Stimulated activated CD8-positive, alpha-beta memory T cell treated with anti-CD3 and anti-CD28 coated beads, Interleukin-2, amount 100 ng/mL, for 48 hours (primary cell): ENCODE measurements at places on chromosomes 6 and 20.

DNA sequence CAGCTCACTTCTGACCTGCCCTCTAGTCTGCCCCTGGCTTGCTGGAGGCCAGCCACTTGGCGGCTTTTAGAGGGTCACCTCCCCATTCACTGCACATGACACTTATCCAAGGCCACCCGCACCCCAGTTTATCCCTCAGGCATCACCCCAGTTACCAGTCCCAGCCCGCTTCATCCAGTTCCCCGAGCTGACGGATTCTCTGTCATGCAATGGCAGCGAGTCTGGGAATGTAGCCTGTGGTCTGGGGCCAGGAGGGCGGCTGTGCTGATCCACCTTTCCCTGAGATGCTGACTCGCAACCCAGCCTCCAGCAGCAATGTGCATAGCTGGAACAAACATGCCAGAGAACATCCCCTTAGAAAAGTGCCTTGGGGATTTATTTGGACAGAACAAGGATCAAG lies 25.8 kb downstream of the SYNDIG1 start:
- no peak for DNase-seq

DNA sequence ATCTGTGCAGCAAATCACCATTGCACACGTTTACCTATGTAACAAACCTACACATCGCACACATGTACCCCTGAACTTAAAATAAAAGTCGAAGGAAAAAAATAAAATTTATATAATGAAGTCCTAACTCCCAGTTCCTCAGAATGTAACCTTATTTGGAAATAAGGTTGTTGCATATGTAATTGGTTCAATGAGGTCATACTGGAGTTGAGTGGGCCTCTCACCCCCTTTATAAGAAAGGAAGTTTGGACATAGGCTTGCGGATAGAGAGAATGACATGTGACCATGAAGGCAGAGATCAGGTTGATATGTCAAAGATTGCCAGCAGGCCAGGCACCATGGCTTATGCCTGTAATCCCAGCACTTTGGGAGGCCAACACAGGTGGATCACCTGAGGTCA lies 16.1 kb upstream of the ZBTB22 start:
- no peak for DNase-seq

- no peak for DNase-seq
Measured at GRCh38 chr20:24983896-24984295, 8.7 kb downstream of the APMAP start.

GRCh38 chr20:44010162-44010704 lies 95.6 kb downstream of the TOX2 start:
- no peak for DNase-seq

- DNase-seq = no peak
Measured at GRCh38 chr6:151493161-151493803, 535 bp upstream of the CCDC170 start.

- no peak for DNase-seq
Measured at GRCh38 chr20:64030371-64031134, 5.4 kb upstream of the C20orf204 start.

GRCh38 chr6:109795994-109796555 lies 105.0 kb downstream of the FIG4 start:
- DNase-seq = no peak

DNA sequence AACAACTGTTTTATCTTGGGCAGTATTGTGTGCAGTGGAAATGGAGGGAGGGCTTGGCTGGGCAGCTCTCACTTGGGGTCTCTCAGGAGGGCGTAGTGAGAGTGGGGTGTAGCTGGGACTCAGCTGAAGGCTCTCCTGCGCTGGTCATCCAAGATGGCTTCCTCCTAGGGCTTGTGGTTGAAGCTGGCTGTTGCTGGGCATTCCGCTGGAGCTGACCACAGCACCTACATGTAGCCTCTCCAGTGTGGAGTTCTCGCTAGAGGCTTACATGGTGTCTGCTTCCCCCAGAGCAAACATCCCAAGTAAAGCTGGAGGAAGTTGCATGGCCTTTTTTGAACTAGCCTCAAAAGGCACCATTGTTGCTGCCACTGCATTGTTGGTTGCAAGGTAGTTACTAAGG lies 344.1 kb upstream of the MARCKS start:
- no peak for DNase-seq

- no peak for DNase-seq
Measured at GRCh38 chr6:4728926-4729325, 47.3 kb upstream of the CDYL start.

DNA sequence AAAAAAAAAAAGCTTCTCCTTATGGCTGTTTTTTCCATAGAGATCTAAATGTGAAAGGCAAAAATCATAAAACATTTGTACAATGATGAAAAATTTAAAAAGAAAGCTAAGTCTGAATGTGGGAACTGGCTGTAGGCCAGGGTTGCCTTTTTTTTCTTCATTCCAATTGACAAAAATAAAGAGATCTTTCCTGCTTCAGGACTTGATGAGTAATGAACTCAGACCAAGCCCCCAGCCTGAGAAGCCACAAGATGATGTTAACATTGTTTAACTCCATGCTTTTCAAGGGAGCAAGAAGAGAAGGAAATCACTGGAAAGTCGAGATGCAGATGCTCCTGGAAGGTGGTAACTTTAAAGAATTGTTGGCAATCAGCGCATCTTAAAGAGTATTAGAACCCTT lies 41.4 kb downstream of the TRMT6 start:
- DNase-seq = no peak

- no peak for DNase-seq
Measured at GRCh38 chr20:58565461-58566175, 50.4 kb upstream of the APCDD1L start.

GRCh38 chr6:123994891-123995635 lies 191.4 kb downstream of the NKAIN2 start:
- no peak for DNase-seq

- no peak for DNase-seq
Measured at GRCh38 chr20:36098364-36098763, 56.2 kb upstream of the EPB41L1 start.

GRCh38 chr20:54548849-54549248 lies 73.5 kb downstream of the DOK5 start:
- no peak for DNase-seq

GRCh38 chr6:113425977-113426660 lies 431.0 kb upstream of the MARCKS start:
- no peak for DNase-seq

DNA sequence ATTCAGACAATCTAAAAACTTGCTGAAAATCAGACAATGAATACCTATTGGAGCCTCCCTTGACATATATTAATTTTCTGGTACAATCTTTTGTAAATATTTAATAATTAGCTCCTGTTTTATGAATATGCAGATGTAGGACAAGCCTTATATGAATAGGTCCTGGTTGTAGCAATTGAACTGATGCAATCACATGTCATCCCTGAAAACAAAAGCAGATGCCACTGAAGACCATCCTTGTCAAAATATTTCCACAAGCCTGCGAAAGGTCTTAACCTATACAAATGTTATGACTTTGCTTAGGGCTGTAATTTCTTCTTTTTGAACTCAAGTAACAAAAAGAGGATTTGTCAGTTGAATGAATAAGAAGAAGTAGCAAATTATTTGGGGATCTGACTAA lies 722.1 kb downstream of the EYS start:
- DNase-seq = no peak

DNA sequence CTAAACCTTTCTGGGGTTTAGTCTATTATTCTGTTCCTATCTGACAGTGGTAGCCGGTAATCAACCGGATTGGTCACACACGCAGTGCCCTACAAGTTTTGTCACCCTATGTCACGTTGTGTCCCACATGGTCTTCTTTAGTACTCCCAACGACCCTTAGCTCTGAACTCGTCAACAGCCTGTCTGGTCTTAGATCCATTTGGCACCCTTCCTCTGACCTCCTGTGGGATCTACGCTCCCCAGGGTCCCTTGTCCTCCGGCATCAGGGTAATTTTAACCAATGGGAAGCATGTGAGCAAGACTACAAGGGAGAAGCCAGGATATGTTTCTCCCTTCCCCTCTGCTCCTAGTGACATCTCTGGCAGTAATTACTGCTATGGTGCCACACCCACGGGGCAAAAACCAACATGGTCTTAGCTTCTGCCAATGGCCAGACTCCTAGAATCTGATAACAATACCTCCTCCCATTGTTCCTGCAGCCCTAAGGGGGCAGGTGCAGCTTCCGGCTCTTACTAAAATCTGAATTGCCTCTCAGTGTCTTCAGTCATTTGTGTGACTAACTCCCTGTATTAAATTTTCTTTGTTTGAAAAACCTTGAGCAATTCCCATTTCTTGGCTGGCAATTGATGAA lies 56.6 kb downstream of the MAFB start:
- DNase-seq = no peak

DNA sequence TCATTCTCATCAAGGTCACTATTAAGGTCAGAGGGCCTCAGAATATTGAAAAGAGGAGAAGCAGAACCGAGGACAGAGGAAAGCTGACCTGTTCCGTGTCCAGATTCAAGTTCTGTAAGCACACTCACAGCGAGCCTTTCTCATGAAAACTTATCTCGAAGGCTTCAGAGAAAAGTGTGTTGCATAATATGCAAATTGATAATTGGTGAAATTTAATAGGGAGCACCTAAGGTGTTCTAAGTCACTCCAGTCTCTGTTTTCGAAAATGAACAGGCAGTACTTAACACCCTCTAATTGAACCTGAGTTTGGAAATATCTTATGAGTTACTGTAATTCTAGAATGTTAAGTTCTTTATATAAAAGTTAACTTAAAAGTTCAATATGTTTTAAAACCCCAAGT lies 181.2 kb upstream of the PDE10A start:
- DNase-seq = no peak

GRCh38 chr6:4820704-4821276 lies 44.6 kb downstream of the CDYL start:
- no peak for DNase-seq

DNA sequence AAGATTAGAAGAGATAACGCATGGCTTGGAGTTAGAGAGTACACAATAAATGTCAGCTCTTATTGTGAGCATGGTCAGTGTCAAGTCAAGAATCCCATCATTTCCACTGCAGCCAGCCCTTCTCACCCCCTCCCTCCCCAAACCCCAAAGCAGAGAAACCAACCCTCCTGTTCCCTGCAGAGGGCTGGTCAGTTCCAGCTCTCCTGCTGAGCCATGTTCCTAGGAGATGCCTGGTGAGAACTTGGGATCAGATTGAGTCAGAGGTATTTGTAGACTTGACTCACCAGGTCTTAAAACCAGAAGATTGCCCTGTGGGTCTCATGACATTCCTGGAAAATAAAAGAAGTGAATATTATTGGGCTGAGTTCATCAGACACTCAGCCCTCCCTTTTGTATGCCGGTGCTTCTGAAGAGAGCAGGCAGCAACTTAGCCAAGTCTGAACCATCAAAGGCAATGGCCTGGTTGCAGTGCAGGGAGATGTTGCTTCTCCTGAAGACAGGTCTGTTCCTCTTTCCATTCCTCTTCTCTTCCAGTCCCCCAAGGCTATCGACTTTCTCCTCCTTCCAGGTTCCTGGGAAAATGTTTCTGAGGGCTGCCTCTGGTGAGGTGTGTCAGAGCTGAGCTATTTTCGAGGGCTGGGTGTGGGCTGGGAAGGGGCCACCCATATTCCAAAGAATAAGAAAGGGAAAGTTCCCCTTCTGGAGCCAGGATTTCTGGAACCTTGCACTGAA lies 278.2 kb upstream of the SUPT3H start:
- no peak for DNase-seq

- DNase-seq = no peak
Measured at GRCh38 chr6:5623769-5624168, 362.5 kb downstream of the FARS2 start.

DNA sequence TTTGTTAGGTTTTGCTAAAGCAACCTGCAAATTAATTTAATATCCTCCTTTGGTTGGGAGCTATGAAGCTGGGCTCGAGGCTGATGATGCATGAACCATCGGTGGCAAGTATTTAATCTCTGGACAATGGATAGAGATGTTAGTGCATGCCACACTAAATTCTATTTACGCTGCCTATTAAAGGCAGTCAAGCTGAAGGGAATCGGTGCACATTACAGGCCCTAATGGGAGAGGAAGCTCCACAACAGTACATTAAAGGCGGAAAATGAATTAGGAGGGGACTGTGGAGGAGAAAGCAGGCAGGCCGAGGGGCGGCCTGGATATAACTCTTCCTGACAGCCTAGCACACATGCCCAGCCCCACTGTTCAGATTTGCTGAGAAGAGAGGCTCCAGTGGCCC lies 132.4 kb upstream of the MAFB start:
- DNase-seq = no peak

DNA sequence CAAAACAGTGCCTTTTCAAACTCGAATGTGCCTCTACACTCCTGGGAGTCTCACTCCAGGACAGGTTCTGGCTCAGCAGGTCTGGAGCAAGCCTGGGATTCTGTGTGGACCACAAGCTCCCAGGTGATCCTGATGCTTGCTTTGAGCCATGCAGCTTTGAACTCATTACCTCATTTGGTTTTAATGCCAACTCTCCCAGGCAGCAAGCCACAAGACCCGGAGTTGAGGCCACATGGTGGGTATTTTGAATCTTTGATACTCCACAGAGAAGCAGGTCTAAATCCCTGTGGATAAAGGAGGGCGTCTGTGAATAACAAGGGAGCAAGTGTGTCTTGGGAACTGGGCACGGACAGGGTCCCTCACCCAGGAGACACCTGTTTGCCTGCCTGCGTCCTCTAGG lies 205.4 kb upstream of the CST7 start:
- DNase-seq = no peak

DNA sequence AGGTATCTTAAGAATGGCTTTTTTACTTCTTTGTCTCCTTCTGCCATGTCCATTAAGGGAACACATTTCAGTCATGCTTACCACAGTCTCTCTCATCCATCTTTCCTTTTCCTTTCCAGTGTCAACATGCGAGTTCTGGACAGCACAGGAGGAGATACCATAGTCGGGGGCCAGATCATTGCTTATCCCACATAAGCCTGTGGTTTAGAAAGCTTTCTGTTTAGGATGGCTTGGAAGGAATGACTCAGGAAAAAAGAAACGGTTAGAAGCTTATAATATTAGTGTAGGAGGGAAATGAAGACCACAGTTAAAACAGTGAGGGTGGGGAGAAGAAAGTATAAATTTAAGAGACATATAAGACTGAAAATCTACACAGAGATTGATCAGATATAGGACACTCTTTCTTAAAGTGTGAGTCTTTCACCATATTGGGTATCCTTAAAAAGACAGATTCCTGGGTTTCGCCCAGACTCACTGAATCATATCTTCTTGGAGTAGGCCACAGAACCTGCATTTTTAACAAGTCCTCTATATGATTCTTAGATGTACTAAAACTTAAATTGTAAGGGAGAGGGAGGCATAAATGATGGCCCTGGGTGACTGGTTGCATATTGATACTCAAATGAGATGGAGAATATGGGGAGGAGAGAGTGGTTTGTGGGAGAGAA lies 36.1 kb downstream of the DSE start:
- DNase-seq = no peak

- DNase-seq = no peak
Measured at GRCh38 chr20:46139908-46140482, 21.9 kb downstream of the CD40 start.

GRCh38 chr6:142507065-142507464 lies 205.3 kb downstream of the ADGRG6 start:
- DNase-seq = no peak

- DNase-seq = no peak
Measured at GRCh38 chr6:56708810-56709597, 66.3 kb upstream of the DST start.

GRCh38 chr6:148776321-148777308 lies 29.8 kb downstream of the UST start:
- no peak for DNase-seq
